ENCODE measurements at places on chromosomes 6 and 20.

GRCh38 chr6:113481910-113482309 is 375.2 kb upstream of the MARCKS start:
- DNase-seq: no peak

GRCh38 chr6:139925894-139926641 is 551.6 kb upstream of the CITED2 start:
- peak; percentile 35 for DNase-seq

- DNase-seq: no peak
Observed at GRCh38 chr6:89501222-89501621, 68.3 kb downstream of the ANKRD6 start.

- DNase-seq: no peak
Observed at GRCh38 chr6:155595284-155595683, 139.6 kb upstream of the NOX3 start.

DNA sequence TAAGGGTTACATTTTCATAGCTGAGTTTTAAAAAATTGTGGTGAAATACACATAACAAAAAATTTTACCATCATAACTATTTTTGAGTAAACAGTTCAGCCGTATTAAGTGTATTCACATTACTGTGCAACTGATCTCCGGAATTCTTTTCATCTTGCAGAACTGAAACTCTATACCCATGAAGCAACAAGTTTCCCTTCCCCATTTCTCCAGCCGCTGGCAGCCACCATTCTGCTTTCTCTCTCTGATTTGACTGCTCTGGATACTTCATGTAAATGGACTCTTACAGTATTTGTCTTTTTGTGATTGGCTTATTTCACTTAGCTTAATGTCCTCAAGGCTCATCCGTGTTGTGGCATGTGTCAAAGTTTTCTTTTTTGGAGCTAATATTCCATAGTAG is 341.6 kb downstream of the QKI start:
- no peak for DNase-seq

- DNase-seq: no peak
Observed at GRCh38 chr20:38725931-38726803, 1.9 kb downstream of the SLC32A1 start.

DNA sequence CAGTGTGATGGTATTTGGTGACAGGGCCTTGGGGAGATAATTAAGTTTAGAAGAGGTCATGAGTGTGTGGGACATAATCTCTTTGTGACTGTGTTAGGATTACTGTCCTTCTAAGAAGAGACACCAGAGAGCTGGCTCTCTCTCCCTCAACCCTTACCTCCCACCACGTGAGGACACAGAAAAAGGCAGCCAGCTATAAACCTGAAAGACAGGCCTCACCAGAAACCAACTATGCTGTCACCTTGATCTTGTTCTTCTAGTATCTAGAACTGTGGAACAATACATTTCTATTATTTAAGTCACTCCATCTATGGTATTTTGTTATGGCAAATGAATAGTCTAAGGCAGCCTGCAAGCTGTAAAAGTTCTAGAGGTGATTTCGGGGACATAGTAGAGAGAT is 203.7 kb downstream of the OTOR start:
- DNase-seq: no peak

GRCh38 chr6:143817621-143818020 is 25.5 kb upstream of the LTV1 start:
- no peak for DNase-seq

DNA sequence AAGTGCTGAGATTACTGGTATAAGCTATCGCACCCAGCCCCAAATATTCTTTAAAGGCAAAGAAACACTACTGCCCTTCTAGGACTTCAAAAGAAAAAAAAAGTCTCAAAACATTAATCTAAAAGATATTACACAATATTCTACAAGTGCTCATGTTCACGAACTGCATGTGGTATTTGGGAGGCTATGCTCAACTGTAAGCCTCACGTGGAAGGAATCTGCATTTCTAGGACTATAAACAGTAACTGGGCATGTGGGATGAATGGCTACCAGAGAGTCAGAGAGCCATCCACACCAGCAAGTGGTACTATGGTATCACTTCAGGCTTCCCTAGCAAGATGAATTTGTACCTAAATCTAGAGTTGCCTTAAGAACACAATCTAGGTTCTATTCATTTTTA is 50.0 kb downstream of the FKBP5 start:
- DNase-seq: no peak

DNA sequence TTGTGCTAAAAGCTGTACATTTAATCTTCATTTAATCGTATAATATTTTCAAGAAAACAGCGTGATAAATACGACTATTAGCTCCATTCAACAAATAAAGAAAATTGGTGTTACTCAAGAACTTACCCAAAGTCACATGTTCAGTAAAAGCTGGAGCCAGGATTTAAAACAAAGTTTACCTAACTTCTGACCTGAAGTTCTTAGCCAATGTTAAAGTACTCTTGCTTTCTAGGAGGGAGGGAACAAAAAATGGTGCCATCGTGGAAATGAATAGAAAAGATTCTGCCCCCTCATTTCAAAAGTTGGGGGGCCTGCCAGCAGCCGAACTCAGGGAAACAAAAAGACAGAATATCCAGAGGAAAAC is 395.8 kb downstream of the CD109 start:
- DNase-seq: no peak

- DNase-seq: no peak
Observed at GRCh38 chr20:3014662-3015061, 28.8 kb upstream of the GNRH2 start.

DNA sequence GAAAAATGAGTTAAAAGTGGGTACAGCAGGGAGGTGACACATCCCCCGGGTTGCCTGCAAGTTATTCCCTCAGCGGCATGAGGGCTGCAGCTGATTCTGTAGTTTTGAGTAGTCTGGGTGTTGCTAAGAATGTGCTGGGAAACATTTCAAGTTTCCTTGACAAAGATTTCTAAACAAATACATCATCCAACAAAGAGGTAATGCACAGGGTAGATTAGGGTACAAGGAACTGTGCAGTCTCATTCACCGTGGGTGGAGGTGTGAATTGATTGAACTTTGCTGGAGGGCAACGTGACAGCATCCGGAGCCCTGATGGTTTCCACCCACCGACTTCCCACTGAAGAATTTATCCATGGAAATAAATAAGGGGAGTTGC is 21.8 kb downstream of the CASS4 start:
- no peak for DNase-seq

DNA sequence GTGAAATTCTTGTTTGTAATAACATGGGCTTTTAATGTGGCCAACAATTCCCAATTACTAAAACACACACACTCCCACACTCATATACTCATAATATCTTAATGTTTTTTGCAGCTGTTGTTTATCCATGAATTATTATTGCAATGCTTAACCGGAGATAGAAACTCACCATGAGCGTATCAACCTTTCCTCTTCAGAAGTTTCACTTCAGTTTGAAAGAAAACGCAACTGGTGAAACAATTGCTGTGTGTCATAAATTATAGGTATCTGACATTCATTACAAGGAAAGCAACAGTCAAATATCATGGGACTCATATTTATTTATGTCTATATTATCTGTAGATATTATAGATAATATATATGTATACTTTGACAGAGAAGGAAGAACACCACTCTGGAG is 104.1 kb downstream of the HDGFL1 start:
- DNase-seq: no peak

DNA sequence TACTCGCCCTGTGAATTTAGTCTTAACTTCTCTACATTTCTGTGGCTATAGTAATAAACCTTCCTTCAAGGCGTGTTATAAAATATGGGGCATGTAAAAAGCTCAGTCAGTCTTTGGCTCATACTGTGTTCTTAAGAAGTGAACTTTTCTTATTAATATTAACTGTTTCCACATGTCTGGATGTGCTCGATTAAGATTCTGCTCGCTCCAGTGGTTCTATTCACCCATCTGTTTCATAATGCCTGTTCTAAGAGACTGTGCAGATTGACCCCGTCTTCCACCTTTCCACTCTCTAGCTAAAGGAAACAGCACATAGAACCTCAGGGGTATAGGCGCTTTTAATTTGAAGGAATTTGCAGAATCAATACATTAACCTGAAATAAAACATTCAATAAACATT is 99.9 kb downstream of the L3MBTL3 start:
- DNase-seq: no peak

GRCh38 chr6:30163090-30163917 is at the start of gene TRIM15:
TSS of gene TRIM15 (plus strand) at chr6:30163546. CDS start at chr6:30163685, 139 bp downstream.
- DNase-seq: peak; percentile 93

GRCh38 chr6:130525408-130525807 is 159.6 kb downstream of the TMEM200A start:
- DNase-seq: no peak

DNA sequence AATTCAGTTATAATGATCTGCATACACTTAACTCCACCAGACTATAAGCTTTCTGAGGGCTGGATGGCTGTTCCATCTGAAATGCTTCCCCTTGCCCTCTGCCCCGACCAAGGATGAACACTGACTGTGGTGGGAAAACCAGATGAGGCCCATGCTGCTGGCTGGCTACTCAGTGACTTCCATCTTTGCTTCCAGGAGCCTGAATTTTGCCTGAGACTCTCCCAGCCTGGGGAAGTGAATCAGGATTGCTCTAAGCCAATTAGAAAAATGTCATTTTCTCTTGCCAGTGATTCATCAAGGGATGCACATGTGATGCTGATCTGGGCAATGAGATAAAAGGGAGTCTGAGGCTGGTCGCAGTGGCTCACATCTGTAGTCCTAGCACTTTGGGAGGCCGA is 1.7 kb upstream of the TOMM34 start:
- DNase-seq: no peak

GRCh38 chr20:50772420-50773185 is 22.3 kb upstream of the BCAS4 start:
- DNase-seq: peak; percentile 3

DNA sequence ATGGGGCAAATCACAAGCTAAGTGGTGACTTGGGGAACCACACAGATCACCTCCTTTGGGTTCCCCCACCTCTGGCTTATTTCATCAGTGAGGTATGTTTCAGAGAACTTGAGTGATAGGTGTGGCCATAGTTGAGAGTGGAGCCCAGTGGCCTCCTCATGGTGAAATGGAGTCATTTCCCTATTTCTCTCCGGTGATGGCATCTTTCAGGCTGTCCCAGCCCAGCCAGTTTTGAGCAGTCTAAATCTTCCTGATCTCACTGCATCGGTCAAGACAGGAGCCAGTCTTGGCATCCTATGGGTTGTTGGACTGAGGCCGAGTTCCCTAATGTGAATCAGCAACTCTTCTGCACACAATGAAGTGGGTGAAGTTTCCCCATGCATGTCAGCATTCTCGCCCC is 132.4 kb downstream of the EYA2 start:
- DNase-seq: no peak

GRCh38 chr6:119079283-119079809 is 882 bp upstream of the FAM184A start:
- no peak for DNase-seq

GRCh38 chr6:38871741-38872568 is 156.8 kb downstream of the DNAH8 start:
- DNase-seq: peak; percentile 43

GRCh38 chr20:2656471-2657117 is 4.2 kb downstream of the NOP56 start:
- no peak for DNase-seq

DNA sequence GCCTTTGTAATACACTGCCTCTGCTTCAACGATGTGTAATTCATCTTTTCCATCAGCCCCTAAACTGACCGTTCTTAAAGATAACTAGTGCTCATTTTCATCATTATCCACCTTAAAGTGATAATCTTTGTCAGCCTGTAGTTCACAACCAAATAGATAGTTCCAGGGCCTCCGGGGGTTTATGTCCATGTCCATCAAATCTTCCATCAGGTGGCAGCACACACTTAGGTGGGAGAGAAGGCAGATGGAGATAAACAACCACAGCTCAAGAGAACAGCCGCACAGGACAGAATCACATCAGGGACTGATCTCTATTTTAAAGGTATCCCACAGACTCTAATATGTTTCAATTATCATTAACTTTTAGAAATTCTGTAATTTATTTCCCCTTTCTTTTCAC is 90.9 kb downstream of the LMBRD1 start:
- DNase-seq: no peak

DNA sequence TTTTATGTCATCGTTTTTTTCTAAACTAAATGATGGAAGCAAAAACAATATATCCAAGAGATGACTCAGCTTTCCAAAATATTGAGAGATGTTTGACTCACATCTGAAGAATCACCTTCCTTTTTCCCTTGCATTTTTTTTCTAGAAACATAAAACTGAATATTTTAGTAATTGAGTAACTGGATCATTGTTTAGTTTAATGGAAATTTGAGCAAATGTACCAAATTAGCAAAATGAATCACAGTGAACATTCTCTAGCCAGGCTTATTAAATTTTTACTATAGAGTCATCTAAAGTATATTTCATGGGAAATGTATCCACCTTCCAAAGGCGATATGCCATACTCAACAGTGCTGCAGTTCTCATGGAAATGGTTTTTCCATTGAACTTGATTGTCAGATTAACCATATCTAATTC is 145.5 kb downstream of the TENT5A start:
- no peak for DNase-seq

DNA sequence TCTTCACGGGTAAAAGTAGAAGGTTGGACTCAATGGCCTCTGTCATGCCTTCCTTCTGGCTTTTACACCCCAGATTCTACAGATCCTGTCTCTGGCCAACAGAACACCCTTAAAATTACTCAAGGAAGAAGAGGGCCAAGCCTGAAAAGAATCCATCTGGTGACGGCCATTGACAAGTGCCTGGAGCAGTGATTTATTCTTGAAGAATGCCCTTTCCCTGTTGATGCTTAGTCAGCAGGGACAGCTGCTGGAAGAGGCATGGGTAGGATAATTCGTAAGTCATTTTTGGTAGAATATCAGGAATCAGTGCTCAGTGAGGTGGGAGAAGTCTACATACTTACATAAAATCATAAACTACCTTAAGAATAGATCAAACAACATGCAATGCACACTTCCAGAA is 397.9 kb downstream of the SAMD5 start:
- DNase-seq: no peak

DNA sequence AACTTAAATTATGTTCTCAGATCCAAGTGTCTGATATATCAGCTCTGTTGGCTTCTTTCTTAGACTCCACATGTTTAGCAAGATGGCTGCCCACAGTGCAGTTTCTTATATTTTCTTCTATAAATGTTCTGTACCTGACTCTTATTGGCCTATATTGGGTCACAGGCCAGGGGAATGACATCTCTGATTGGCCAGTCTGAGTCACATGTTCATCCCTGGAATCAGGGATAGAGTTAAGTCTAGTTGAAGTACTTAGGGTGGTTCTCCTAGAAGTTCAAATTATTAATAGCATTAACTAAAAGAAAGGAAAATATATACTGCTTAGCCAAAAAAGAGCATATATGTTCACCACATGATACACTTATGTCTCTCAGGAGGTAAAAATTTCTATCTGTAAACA is 105.3 kb upstream of the SLC22A16 start:
- no peak for DNase-seq

Data from colonic mucosa (tissue), 4 donors.